Muscle of back (tissue), 13 donors: ENCODE measurements at places on chromosomes 4 and X.

GRCh38 chr4:4590546-4590945 is 48.7 kb upstream of the STX18 start:
- DNase-seq, result peak; percentile 36

GRCh38 chrX:152861116-152861515 is 30.3 kb downstream of the NSDHL start:
- no peak for DNase-seq

DNA sequence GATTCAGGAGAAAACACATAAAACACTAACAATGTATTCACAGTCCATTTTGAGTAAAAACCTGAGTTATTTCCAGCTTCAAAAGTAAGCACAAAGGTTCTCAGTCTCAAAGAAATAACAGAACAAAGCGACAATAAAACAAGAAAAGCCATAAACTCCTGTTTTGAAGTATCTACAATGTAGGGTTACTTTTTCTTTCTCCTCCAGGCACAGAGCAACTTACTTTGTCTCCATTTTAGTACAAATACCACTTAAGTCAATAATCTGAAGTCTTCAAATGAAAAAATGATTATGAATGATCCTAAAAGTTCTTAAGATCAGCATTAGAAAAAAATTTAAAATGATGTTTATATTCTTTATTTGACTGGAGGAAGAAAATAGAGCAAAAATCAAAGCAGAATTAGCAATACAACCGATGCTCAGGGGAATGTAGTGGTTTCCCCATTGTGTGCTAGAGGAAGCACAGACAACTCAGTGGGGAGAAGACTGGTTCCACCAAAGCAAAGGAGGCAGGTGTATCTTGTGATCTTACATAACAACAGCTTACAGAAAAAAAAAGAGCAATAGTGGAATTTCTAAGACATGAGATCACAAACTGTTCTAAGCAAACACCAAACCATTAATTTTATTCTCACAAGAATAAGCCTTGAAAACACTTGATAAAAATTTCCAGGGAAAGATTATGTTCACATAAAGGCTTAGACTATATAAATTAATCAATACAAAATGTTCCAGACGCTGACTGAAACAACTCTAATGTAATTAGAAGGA is 35.1 kb downstream of the EPHA5 start:
- DNase-seq, result no peak

DNA sequence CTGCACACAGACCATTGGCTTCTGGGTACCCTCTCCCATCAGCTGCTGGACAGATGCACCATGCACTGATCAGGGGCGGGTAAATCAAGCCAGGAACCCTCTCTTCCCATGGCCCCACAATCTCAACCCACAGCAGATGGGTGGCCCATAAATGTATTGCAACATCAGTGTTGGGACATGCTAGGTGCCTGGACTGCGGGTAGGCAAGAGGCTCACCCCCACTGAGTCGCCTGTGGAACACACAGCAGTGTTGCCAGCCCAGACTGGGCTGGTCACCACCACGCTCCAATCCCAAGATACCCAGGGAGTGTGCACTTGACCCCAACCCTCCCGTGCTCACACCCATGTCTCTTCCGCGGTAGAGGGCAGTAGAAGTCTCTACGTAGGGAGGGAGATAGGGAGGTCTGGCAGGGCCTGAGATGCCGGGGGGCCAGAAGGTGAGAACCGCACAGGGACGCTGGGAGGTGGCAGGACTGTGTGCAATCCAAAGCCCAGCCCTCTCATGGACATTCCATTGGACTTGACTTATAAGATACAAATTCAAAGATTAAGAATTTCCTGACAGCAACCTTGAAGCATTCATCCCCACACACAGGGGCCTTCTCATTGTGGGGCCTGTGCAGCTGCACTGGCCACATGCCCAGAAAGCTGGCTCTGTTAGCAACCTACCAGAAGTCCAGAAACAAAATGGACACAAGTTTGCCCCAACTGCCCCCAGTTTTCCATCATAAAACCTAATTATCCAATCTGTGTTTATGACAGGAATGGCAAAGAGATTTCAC is 183.7 kb downstream of the NSUN7 start:
- peak; percentile 45 for DNase-seq

DNA sequence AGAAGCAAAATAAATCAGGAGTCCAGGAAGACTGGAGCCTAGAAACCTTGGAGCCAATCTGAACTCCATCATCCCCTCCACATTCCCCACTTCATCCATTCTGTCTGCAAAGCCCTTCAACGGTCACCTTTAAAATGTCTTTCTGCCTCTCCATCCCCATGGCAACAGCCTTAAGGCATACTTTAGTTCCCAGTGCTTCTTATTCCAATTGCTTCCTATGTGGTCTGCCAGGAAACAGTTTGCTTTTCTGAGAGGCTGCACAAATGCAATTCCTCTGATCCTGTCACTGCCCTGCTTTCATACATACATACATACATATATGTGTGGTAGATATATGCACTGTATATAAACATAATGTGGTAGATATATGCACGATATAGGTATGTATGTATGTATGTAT is 786 bp upstream of the MAGEH1 start:
- peak; percentile 21 for DNase-seq

DNA sequence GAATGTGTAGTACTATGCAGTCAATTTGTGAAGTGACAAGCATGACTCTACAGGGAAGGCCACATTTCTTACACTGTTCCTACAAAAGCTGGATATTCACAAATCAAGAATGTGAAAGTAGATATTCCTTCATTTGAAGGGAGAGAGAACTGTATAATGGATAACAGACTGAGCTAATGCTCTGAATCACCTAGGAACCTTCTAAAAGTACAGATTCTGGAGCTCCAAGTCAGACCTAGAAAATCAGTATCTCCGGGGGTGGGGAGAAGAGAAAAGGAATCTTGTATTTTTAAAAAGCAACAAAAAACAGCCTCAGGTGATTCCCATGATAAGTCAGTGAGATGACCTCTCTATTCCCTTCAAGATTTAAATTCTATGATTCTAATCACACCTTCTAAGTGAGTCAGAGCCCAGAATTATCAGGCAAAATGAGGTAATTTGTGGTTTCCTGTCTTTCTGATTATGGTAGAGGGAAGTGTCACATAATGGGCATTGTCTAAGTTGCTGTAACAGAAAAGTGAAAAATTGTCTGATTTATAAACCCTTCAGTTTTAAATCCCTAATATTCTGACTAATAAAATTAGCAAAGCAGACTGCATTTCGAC is 80.9 kb downstream of the IL21 start:
- no peak for DNase-seq

DNA sequence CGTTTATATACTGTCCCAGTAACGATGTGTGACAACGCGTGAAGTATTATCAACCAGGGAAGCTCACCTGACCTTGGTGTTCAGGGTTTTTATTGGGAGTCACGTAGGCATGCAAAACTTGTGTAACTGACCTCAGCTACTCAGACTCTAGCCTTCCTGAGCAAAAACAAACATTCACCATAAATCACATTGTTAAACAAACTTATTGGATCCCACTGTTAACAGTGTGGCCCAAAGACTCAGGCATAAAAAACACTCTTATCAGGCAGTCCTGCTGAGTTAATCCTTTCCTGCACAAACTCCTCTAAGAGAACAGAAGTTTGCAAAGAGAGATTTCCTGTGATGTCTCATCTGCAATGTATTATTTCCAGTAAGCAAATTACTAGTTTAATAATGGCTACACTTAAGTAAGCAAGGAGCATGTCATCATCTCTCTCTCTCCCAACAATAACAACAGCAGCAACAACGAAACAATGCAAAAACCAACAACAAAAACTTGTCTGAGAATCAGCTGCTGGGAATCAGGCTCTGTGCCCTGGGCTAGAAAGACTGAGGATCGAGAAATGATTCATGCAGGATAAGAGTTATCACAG is 12.0 kb downstream of the GAGE1 start:
- no peak for DNase-seq

- DNase-seq, result no peak
These were observed 2.3 kb upstream of the C1QTNF7 start for GRCh38 chr4:15425520-15425919.

- DNase-seq, result no peak
These were observed 156.7 kb downstream of the ATP10D start for GRCh38 chr4:47641755-47642154.

DNA sequence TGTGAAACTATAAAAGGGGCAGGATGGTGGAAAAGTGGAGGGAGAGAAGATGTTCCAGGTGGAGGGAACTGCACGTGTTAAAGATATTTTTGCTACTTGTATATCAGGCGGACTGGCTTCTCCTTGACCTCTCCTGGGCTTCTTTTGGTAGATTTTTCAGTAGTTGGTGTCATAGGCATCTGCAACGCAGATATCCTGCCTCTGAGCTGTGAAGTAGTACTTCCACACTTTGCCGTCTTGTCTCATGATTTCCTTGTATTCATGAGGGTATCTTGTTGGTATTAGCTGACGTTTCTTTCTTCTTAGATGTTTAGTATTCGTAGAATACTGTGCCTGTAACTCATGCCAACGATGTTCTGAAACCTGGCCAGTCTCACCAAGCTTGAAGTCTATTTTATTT is 81.0 kb downstream of the WWC2 start:
- no peak for DNase-seq

GRCh38 chr4:128427832-128428366 is 140.3 kb upstream of the PGRMC2 start:
- DNase-seq, result peak; percentile 45

DNA sequence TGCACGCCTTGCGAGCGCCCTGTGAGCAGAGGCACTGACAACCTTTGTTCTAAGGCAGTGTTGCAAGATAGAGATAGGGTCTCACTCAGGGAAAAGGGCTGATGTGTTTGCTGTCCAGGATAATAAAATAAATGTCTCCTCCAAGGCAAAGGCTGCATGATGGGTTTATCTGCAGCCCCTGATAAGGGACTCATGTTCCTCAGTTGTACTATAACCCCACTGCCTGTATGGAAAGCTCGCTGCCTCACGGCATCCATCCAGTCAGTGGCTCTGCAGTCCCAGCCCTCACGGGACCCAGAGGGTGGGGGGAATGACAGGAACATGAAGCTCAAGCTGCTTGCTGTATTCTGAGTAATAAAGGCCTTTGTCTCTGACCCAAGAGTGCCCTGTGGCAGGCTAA is 22.6 kb downstream of the BCLAF3 start:
- no peak for DNase-seq

DNA sequence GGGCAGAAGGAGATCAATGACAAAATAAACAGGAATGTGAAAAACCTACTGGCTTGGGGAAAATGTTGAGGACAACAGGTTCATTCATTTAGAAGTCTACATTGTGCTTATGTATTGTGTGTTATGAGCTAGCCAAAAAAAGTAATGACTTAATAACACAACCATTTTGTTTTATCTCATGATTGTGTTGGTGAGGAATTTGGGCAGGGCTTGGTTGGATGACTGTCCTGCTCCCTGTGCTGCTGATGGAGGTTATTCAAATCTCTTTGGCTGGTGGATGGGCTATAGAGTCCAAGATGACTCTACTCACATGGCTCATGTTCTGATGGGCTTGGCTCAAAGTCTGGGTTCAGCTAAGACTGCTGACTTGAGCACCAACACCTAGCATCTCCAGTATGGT is 116.3 kb downstream of the HS3ST1 start:
- no peak for DNase-seq

DNA sequence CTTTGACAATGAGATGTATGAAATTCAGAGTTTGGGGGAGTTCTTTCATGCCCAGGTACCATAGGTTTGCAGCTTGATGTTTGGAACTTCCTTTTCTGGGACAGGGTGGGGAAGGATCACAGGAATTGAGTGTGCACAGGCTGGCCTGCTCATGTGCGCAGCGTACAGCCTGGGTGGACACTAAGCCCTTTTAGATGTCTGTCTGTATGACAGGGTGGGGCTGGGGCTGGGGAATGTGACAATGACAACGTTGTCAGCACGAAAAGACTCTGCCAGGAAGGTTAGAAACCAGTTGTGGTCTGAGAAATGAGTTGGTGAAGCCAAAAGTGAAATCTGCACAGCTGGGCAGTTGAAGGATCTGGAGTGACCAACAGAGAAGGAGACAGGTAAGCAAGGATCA is 47.4 kb downstream of the WWC2 start:
- DNase-seq, result no peak

GRCh38 chr4:86778175-86778574 is 71.0 kb downstream of the SLC10A6 start:
- no peak for DNase-seq

DNA sequence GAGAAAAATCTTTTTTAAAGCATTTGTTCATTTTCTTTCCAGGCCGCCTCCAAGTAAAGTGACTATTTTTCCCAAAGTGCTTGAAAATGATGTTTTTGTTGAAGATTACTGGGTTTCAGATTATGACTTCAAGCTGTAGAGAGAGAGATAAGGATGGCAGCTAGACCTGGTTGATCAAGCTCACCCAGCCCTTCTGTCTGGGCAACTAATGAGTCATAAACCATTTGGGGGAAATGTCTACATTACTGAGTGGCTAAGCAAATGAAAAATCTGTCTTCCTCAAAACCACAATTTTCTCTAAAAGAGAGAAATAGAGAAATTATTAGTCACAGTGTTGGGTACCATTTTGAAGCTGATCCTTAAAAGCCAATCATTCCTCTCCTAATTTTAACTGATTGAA is 355.4 kb upstream of the CPEB2 start:
- no peak for DNase-seq

DNA sequence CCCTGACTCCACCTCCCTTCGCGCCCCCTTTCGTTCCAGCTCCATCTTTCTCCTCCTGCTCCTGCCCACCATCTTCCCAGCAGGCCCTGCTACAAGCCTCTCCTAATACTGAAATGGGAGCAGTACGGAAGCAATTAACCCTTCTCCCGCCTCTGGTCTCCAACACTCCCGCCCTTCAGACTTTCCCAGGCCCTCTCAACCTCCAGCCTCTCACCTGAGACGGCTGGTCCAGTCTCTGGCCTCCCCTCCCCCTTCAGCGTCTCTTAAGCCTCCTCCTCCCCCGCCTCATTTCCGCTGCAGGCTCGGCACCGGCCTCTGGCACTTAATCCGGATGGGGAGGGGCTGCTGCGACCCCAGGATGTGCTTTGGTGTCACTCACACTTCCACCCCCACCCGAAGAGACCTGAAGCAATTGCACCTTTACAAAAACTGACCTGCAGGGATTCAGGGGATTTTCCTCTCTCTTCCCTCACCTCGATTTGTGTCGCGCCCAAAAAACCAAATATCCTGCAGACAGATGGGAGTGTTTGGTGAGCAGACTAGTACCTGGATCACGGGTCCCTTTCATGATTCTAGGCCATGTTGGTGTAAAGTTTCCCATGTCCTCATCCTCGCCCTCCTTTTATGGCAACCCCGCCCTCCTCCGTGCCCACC is 657 bp downstream of the TCEAL8 start:
- DNase-seq, result peak; percentile 29
